ENCODE measurements at places on chromosomes 5 and 9.

- DNase-seq, result no peak
These were observed 369.9 kb downstream of the EFNA5 start for GRCh38 chr5:107300721-107301327.

GRCh38 chr5:176596689-176597416 lies 13.1 kb downstream of the GPRIN1 start:
- peak; percentile 49 for DNase-seq

DNA sequence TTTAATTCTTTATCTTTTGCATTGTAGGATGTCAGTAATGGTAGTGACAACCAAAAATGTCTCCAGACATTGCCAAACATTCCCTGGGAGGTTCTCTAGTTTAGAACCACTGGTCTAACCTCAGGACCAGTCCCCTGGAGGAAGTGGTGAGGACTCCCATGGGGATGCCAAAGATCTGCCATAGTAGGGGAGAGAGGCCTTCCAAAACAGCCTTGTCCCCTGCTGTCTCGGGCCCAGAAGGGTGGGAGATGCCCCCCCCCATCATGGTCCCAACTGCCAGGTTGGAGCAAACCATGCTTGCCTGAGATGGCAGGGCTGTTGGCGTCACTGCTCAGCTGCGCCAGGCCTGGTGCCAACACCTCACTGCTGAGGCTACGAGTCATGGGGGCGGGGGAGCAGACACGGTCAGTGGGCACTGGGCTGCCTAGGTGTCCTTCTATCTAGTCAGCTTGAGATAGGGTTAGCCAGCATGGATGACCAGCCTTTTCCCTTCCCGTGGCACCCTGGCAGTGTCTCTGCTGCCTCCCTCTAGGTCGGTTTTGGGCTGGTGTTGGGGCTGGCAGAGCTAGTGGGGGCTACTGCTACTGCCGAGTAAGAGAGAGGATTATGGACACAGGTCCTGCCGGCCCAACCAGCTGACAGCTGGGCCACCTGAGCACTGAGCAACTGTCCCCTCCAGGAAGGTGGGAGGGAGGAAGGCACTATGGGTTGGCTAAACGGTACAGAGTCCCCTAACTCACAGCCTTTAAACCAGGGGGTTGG lies 8.3 kb upstream of the CXXC5 start:
- no peak for DNase-seq

DNA sequence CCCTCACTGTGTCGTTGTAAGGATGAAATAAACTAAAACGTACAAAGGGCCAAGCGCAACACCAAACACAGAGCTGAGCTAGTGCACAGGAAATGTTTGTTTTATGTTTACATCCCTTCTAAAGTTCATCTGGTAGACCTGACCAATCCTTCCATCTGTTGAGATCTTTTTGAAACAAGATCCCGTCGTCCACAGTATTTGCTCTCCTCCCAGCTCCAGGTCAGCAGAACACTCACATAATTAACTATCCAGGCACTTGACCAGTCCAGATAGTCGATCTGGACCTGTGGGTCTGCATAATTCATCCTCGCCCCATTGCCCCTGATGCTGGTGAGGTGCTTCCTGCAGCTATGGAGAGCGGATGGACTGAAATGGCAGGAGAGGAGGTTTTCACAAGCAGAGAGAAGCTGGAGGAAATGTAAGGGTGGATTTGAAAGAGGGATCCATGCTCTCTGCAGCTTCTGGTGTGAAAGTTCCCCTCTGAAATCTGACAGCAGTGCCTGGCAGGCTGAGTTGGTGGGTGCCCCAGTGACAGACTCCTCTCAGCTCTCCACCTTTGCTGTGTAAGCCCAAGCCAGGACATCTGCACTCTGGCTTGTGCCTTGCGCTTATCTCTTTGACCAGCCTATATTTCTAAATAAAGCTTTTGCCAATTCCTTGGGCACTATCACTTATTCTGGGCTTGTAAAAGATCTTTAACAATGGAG lies 102.4 kb downstream of the TTLL11 start:
- no peak for DNase-seq

- peak; percentile 64 for DNase-seq
These were observed 679 bp upstream of the KDM4C start for GRCh38 chr9:6757132-6757455.

DNA sequence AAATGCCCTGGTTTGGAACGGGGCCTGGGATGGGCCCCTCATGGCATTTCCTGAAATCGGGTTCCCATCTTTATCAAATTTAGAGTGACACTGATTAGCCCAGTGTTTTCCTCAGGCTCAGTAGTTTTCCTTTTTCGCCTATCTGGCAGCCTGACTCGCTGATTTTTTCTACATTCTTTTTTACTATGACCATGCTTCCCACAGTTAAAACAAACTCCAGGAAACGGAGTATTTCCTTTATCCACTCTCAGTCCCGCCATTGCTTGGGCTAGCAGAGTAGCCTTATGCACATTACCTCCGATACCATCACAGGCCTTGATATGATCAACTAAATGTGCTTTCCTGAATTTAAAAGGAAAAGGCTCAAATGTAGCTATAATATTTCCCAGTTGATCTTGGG lies 5.5 kb downstream of the OR1Q1 start:
- no peak for DNase-seq

GRCh38 chr5:180605554-180606214 lies 14.4 kb upstream of the SCGB3A1 start:
- DNase-seq, result peak; percentile 35

DNA sequence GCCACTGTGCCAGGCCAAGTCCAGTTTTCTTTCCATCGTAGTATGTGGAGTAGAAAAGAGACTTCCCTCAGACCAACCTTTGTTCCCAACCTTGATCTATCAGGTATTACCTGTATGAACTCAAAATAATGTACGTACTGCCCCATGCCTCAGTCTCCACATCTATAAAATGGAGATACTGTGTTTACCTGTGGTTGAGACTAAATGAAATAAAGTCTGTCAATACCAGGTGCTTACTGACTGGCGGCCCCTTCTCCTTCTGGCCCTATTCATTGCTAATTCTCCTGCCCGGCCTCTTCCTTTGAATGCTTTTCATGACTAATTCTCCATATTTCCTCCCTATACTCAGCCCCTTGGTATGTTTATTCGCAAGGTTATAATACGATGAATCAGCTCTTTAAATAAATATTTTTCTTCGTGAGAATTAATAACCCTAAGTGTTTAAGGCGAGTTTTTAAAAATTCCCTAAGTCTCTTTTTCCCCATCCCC lies 89.6 kb upstream of the BASP1 start:
- DNase-seq, result no peak

- no peak for DNase-seq
These were observed 27.0 kb downstream of the OSMR start for GRCh38 chr5:38872826-38873225.

DNA sequence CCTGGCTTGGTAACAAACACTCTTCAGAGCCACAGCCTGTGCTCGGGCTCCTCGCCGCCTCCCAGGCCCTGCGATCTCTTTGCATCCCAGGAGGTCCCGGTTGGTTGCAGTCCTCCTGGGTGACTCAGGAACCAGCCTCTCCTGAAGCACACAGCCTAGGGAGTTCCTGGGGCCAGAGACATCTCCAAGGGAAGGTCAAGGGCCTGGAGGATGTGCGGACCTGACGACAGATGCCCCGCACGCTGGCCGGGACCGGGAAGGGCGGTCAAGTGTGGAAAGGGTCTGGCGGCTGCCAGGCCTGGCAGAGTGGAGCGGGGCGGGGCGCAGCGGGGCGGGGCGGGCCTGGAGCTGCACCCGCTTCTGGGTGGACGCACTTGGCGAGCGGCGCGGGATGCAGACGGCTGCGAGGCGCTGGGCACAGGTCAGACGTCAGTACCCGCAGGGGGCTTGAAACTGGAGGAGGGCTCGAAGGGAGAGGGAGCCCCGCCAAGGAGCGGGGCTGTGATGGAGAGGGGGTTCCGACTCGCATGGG lies 45.0 kb upstream of the PRSS3 start:
- no peak for DNase-seq

- no peak for DNase-seq
These were observed 23.9 kb downstream of the SPARC start for GRCh38 chr5:151662805-151663204.

Measured in stimulated activated CD8-positive, alpha-beta memory T cell treated with anti-CD3 and anti-CD28 coated beads, Interleukin-15, amount 100 ng/mL, for 48 hours (primary cell).